ENCODE measurements at places on chromosomes 4 and X.

DNA sequence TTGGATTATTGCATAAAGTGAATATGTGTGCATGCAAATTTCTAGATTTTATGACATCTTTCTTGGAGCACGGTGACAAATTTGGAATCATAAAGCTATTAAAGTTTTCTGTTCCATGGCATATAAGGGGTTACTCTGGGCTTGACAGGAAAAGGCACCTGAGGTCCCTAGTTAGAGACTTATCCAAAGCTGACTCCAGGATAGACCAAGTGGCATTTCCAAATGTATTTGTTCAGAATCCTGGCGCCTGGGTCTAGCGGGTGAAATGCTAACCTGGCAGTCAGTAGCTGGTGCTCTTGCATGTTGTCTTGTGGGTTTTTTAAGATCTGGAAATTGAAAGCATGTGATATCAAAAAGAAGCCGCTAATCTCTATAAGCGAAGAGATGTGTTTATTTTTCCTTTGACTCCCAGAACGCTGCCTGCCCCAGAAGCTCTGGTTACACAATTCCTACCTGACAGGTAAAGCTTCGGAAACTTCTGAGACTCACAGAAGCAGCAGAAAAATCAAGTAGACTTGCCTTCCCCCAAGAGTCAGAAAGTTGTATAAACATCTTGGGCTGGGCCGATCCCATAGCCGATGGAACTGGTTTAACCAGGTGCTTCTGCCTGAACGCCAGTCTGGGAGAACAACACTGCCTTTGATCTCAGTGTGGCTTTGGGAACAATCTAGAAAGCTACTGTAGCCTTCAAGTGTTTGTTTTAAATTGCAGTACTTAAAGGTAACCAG is 12.9 kb upstream of the ZCCHC4 start:
- peak; percentile 49 for DNase-seq

DNA sequence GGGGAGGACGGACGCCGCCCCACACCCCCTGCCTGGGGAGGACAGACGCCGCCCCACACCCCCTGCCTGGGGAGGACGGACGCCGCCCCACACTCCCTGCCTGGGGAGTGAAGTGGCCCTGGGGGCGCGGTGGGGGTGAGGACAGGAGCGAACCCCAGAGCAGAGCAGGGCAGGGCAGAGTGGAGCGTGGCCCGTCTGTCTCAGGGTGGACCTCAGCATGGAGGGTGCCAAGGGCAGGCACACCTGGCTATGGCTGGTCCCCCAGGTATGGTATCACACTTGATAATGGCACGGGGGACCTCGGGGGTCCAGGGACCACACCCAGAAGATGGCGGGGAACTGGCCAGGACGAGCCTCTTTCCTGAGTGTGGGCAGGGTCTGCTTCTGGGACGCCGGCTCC is 9.6 kb downstream of the LRPAP1 start:
- DNase-seq, result no peak

DNA sequence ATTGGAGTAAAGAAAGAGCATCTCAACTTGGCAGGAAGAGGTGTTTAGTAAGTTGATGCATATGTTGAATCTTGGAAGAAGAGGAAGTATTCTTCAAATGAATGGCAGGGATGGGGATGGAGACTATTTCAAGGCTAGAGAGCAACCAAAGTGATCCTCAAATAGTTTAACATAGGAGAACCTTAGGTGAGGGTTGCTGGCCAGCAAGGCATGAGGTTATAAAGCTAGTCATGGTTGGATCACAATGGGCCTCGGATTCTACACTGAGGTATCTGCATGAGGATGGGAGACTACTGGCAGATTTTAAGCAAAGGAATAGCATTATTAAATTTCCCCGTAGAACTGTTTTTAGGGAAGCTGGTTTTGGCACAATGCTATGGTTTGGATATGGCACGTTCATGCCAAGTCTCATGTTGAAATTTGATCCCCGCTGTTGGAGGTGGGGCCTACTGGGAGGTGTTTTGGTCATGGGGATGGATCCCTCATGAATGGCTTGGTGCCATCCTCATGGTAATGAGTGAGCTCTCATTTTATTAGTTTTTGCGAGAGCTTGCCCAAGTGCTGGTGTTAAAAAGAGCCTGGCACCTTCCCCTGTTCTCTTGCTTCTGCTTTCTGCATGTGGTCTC is 41.9 kb upstream of the ETNPPL start:
- no peak for DNase-seq

DNA sequence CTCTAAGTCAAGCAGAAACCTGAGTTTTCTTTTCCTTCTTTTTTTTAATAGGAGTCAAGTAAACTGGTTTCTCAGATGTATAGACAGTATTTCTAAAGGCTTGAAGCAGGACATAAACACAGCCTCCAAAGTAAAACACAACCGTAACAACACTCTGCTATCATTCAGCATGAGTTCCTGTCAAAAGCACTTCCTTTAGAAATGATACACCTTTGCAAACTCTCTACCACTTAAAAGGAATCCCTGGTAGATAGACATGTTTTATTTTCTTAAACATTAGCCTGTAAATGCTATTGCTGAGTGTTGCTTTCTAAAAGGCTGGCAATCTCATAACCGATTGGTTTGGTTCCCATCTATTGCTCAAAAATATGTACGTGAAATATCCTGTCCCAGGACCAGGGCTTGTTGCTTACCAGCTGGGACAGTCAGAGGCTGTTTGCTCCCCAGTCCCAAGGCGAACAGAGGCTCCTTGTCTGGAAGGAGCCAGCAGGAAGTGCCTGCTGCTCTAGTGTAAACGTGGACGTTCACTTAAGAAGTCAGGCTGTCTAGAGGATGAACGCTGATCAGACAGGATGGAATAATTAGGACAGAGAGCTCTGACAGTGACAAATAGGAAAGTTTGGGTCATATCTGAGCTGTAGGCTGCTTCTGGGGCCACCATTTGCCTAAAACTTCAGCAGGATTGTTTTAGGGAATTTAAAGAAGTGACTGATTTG is 173.9 kb upstream of the KLF3 start:
- no peak for DNase-seq

DNA sequence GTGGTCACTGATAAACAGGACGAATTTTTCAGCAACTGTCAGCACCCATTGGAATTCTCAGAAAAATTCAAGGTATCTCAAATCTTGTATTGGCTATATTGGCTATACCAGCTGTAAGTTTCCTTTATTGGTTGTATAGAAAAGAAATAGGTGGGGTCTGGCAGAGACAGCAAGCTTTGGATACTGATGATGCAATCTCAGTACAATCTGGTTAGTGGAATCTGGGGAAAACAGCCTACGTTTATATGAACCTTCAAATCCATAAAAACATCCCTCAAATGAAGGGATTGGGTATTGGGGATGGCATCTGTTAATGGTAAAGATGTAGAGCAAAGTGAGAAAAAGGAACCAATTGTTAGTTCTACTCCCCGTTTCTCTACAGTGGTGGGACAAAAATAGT is 76.4 kb upstream of the MBNL3 start:
- DNase-seq, result no peak

DNA sequence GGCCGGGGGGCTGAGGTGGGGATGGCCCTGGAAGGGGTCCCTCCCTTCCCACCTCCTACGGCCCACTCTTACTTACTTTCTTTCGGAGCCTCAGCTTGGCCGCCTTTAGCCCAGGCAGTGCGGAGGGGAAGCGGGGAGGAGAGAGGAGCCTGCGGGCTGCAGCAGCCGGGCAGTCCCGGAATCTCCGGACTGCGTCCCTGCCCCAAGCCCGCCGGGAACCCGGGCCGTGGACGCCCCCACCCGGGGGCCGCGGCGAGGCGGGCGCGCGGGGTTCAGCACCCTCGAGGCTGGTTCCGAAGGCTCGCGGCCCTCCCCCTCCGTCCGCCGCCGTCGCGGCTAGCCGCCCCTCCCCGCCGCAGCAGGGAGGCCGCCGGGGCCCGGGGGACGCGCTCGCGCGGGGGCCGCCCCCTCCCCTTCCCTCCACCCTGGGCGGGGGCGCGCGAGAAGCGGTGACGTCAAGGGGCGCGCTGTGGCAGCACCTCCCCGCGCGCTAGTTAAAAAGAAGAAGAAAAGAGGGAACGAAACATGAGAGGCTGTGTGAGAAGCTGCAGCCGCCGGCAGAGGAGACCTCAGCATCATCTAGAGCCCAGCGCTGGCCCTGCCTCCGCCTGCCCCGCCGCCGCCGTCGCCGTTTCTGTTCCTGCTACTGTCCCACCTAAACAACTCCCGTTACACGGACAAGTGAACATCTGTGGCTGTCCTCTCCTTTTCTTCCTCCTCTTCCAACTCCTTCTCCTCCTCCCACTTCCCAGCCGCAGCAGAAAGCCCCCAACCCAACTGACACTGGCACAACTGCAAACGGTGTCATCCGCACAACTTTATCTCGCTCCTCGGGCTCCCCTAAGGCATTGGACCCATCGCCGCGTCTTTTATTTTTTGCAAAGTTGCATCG is at the start of gene HHIP:
TSS of gene HHIP (plus strand) at position 526 of the 892 bp plus-strand sequence. CDS start 520 bp downstream, outside the sequence.
- peak; percentile 22 for DNase-seq

DNA sequence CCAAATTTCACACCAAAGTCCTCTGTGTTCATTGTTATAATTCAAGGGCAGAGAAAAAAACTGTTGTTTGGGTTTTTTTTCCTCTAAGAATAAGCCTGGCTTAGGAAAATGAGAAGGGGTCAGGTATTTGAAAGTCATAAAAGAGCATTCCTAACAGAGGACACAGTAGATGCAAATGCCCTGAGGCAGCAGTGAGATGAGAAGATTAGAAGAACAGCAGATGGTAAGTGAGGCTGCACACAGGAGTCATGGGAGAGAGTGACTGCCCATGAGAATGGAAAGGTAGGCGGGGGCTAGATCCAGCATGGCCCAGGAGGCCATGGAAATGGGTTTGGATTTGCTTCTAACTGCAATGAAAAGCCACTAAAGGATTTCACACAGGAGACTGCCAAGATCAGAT is 107.5 kb upstream of the RBPJ start:
- DNase-seq, result no peak

GRCh38 chr4:8688041-8688907 is 95.7 kb downstream of the CPZ start:
- DNase-seq, result no peak

DNA sequence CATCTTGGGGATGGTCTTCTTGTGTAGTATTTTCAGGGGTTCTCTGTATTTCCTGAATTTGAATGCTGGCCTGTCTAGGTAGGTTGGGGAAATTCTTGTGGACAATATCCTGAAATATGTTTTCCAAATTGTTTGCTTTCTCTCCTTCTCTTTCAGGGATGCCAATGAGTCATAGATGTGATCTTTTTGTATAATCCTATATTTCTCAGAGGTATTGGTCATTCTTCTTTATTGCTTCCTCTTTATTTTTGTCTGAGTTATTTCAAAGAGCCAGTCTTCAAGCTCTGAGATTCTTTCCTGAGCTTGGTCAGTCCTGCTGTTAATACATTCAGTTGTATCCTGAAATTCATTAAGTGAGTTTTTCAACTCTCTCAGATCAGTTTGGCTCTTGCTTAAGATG is 73.1 kb downstream of the MAMLD1 start:
- no peak for DNase-seq

DNA sequence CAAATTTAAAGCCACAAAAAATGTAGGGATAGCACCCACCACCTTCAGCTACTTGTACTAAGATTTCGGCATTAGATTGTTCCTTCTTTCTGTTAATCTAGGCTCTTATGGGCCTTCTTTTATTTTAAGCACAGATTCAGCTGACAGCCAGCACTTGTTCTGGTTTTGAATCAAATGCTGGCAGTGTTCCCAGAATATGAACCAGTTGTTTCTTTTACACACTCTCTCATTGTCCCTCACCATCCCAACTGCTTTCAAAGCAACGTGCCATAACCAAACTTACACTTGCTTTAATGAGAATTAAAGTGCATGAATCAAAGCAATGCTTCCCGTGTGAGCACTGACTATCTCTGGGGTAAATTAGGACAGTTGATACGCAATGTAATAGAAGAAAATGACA is 744.5 kb upstream of the FAM241A start:
- no peak for DNase-seq

DNA sequence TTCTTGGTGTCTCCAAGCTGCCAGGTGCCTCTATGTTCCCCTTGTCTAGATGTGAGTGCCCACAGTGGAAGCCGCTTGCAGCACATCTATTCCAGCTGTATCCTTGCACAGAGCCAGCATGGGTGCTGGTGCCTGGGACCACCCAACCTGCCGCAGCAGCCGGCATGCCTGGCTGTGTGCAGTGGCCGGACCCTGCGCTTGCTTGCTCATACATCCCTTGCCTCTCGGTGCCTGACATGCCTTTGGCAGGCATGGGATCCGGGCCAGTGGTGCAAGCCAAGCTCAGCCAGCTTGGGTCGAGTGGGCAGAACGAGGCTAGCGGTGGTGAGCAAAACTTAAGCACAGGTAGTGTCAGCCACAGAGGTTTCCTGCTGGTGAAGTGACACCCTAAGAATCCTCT is 355.1 kb downstream of the TLL1 start:
- DNase-seq, result no peak

DNA sequence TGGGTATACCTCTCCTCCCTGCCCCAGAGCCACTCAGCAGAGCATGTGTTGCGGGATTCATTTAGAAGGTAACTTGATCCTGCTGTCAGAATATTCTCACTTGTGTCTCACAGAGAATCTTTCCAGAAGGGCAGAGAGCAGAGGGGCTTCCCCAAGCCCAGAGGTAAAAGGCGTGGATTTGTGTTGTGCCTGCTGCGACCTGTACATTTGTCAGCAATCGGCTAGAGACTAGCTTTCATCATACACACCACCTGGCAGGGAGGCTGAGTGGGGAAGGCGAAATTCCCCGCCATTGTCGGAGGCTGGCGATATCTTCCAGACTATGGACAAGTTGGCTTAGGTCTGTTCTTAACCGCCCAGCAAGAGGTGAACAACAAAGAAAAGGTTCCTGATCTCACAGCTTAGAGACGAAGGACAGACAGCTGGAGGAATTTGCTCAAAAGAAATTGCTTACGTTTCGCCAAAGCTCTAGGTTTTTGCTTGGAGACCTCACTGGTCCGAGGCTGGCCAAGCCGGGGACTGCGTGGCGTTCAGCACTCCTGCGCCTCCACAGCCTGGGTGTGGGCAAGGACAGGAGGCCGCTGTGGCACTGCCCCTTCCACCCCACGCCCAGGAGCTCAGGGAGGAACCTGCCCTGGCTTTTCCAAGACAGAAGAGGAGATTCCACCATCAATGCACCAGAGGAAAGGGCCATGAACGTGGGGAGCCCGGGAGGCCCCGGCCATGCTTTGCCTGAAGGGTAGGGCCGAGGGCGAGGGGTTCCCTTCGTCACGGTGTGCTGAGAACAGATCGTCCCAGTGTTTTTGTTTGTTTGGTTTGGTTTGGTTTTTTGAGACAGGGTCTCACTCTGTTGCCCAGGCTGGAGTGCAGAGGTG is 69.4 kb downstream of the DCTD start:
- DNase-seq, result no peak

DNA sequence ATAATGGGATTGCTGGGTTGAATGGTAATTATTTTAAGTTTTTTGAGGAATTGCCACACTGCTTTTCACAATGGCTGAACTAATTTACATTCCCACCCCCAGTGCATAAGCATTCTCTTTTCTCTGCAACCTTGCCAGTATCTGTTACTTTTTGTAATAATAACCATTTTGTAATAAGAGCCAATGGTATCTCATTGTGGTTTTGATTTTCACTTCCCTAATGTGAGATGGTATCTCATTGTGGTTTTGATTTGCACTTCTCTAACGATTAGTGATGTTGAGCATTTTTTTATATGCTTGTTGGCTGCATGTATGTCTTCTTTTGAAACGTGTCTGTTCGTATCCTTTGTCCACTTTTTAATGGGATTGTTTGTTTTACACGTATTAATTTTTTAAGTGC is 213.1 kb upstream of the HDX start:
- DNase-seq, result no peak

Measured in NCI-H2029 (cell line).